Activated T-helper 2 cell treated with anti-CD3 and anti-CD28 coated beads, Interferon-gamma antibody, Interleukin-2, Interleukin-4, amounts not matched to agents 10 μg/mL and 5 μg/mL and 100 μg/mL, durations not matched to agents 14 hours and 24 hours and 36 hours (primary cell): ENCODE measurements at places on chromosomes 12 and 14.
A peak's percentile ranks its signal among the peaks of the same experiment; 100 is the strongest.

DNA sequence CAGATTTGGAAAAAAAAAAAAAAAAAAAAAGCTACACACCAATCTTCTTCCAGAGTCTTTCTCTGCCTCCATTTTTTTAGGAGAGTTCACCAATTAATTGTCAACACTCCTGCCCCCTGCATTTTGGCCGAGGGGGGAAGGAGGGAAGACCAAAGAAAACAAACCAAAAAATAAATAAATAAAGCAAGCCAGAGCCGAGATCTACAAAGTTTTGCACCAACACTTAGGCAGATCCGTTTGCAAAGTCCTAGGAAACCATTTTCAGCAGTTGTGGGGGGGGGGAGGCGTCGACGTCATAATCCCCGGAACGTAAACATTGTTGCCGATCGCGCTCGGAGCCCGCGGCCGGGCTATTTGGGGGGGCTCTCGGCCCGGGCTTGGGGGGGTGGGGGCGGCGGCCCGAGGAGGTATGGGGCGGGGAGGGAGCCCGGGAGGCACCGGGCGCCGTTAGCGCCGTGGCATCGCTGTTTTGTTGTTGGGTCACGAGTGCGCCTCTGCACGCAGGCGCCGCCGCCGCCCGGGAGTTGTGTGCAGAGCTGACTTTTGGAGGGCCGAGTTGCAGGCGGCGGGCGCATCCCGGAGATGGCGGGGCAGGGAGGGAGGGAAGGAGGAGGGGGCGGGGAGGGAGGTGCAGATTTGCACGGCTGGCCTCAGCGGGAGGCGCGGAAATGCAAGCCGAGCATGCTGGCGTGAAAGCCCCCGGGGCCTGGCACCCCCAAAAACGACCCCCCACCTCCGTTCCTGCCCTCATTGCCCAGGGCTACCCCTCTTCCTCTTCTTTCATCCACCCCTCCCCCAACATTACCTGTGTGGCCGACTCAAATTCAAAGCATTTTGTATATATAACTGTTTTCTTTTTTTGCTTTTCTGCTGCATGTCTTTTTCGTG is 598 bp downstream of the KDM2B start:
- no peaks in the 10 kb centered on the region for H3K27me3 ChIP-seq
- peaks cover 13% of the 10 kb centered on the region for H3K36me3 ChIP-seq
- H3K4me3 ChIP-seq = peak overlapping the region; percentile 98
- peak overlapping the region; percentile 99 for H3K27ac ChIP-seq
- peak; percentile 70 for DNase-seq
- peaks cover 31% of the 10 kb centered on the region for H3K4me1 ChIP-seq

DNA sequence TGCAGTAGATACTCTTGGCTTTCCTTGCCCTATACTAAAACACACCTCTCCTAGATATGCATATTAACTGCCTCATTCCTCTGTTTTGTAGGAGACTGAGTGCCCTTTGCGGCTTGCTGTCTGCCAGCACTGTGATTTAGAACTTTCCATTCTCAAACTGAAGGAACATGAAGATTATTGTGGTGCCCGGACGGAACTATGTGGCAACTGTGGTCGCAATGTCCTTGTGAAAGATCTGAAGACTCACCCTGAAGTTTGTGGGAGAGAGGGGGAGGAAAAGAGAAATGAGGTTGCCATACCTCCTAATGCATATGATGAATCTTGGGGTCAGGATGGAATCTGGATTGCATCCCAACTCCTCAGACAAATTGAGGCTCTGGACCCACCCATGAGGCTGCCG is 15.4 kb downstream of the TRAFD1 start:
- H3K4me1 ChIP-seq = no peaks in the 10 kb centered on the region
- no peak overlapping the region for H3K4me3 ChIP-seq
- no peak overlapping the region for H3K27ac ChIP-seq

GRCh38 chr14:36905272-36905888 is 243.7 kb downstream of the PAX9 start:
- H3K27ac ChIP-seq = no peak overlapping the region
- no peaks in the 10 kb centered on the region for H3K4me1 ChIP-seq
- no peak overlapping the region for H3K4me3 ChIP-seq
- no peak for DNase-seq

DNA sequence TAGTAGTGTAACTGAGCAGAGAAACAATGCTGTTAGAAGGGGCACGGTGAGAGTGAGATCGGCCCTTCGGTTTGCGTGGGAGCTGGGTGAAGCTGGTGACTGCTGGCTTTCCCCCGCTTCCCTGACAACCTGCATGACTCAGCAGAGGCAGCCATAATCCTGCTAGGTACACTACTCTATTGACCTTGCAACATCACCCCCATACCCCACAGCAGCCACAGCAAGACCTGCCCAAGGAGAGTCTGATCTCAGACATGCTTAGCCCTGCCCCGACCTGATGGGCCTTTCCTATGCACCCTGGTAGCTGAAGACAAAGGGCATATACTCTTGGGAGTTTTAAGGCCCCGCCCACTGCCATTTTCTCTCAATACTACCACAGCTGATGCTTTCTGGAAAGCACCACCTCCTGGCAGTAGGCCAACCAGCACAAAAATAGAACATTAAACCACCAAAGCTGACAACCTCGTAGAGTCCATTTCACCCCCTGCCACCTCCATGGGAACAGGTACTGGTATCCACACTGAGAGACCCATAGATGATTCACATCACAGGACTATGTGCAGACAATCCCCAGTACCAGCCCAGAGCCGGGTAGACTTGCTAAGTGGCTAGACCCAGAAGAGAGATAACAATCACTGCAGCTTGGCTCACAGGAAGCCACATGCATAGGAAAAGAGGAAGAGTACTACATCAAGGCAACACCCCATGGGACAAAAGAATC is 75.9 kb upstream of the RGS6 start:
- no peak overlapping the region for H3K27ac ChIP-seq
- peaks cover 11% of the 10 kb centered on the region for H3K4me1 ChIP-seq
- H3K27me3 ChIP-seq = peaks cover 38% of the 10 kb centered on the region
- no peak for DNase-seq

GRCh38 chr14:33560718-33561431 is 390.0 kb downstream of the EGLN3 start:
- H3K27ac ChIP-seq = no peak overlapping the region
- no peak overlapping the region for H3K4me3 ChIP-seq
- no peak for DNase-seq
- no peaks in the 10 kb centered on the region for H3K27me3 ChIP-seq
- no peaks in the 10 kb centered on the region for H3K36me3 ChIP-seq
- H3K4me1 ChIP-seq = no peaks in the 10 kb centered on the region

- H3K27ac ChIP-seq = no peak overlapping the region
- no peak overlapping the region for H3K4me3 ChIP-seq
These were observed 75.9 kb downstream of the TNFAIP2 start for GRCh38 chr14:103199124-103199523.

- DNase-seq = no peak
- no peaks in the 10 kb centered on the region for H3K27me3 ChIP-seq
- H3K4me1 ChIP-seq = no peaks in the 10 kb centered on the region
- H3K27ac ChIP-seq = no peak overlapping the region
- H3K36me3 ChIP-seq = no peaks in the 10 kb centered on the region
- no peak overlapping the region for H3K4me3 ChIP-seq
These were observed 201.2 kb downstream of the FLRT2 start for GRCh38 chr14:85731186-85731585.

DNA sequence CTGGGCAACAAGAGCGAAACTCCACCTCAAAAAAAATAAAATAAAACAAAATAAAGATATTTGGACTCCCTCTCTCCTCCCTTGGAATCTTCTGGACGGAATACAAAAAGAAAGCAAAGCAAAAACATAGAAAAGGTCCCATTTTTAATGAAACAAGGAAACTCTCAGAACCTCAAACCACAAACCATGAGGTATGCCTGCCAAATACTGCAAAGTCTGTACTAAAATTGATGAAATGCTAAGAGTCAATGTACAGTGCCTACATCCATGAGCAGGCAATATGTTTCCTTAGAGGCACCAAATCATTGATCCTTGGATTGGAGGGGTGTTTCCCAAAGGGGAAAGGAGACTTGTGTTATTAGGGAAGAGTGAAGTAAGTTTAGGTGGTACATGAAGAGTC is 8.2 kb upstream of the RPS6KA5 start:
- no peak for DNase-seq
- peak overlapping the region; percentile 51 for H3K4me3 ChIP-seq
- peak overlapping the region; percentile 91 for H3K27ac ChIP-seq
- no peaks in the 10 kb centered on the region for H3K27me3 ChIP-seq

GRCh38 chr14:39372656-39373055 is 59.6 kb downstream of the FBXO33 start:
- H3K27ac ChIP-seq = no peak overlapping the region
- H3K27me3 ChIP-seq = no peaks in the 10 kb centered on the region
- H3K4me3 ChIP-seq = no peak overlapping the region
- no peak for DNase-seq
- peaks cover 3% of the 10 kb centered on the region for H3K36me3 ChIP-seq

DNA sequence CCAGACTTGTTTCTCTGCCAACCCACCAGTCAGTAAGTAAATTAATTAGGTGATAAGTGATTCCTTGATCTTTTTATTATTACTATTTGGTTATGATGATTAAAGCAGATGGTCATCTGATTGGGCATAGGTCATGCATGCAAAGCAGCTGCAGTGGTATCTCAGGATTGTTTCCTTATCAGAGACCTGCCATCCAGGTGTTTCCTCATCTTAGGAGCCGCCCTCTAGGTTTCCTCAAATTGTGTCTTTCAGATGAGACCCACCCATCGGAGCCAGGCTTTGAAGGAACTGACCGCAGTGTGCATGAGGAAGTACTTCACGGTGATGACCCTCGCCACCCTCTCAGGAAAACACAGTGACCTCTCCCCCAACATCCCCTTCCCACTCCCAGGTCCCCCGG is 63.3 kb downstream of the ZFP36L1 start:
- H3K36me3 ChIP-seq = no peaks in the 10 kb centered on the region
- H3K4me3 ChIP-seq = no peak overlapping the region
- H3K4me1 ChIP-seq = peaks cover 57% of the 10 kb centered on the region
- DNase-seq = no peak
- H3K27me3 ChIP-seq = no peaks in the 10 kb centered on the region

- H3K36me3 ChIP-seq = no peaks in the 10 kb centered on the region
- no peak overlapping the region for H3K4me3 ChIP-seq
- no peak overlapping the region for H3K27ac ChIP-seq
- H3K27me3 ChIP-seq = peaks cover 2% of the 10 kb centered on the region
- no peak for DNase-seq
These were observed 368.6 kb downstream of the BCL11B start for GRCh38 chr14:98903371-98903770.

DNA sequence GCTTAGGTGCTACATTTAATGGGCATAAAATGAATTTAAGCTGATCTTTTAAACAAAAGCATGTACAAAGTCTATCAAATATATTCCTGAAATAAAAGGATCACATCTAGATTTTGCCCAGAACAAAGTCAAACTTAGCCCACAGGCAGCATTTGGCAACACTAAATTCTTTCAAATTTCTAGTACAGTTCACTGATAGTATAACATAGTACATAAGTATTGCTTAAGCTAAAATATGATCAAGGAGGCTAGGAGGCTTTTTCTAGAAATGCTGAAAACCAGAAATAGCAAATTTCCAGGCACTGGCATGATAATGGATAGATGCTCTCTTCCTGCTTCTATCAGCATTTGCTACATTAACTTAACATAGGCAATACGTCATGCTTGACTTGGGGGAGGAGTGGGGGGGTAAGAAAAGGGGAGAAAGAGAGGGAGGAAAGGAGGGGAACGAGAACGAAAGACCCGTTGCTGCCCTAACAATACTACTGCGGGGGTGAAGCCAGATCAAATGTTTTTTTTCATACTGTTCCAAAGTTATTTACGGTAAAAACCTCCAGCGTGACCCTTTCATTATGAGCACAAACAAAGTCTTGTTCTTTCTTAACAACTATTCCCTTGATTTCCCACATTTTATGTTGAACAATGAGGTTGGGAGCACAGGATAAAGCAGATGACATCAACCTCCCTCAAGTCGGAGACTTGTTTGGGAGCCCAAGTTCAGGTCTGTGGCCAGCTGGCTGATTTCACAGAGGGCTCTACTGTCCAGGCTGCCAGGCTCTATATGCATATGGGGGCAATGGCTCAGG is 10.6 kb downstream of the TMED10 start:
- H3K4me3 ChIP-seq = no peak overlapping the region
- H3K4me1 ChIP-seq = peaks cover 59% of the 10 kb centered on the region
- peaks cover 35% of the 10 kb centered on the region for H3K36me3 ChIP-seq
- DNase-seq = no peak
- H3K27me3 ChIP-seq = no peaks in the 10 kb centered on the region
